Activated T-helper 1 cell treated with anti-CD3 and anti-CD28 coated beads, Interleukin-2, amount 50 U/mL, for 16 hours (primary cell): ENCODE measurements at places on chromosomes 12 and 14.

GRCh38 chr14:104082807-104083206 lies 2.7 kb upstream of the ASPG start:
- no peak for DNase-seq

- DNase-seq = no peak
These were observed 311.8 kb upstream of the TMTC1 start for GRCh38 chr12:30095511-30095910.

GRCh38 chr12:121722511-121722910 lies 10.0 kb downstream of the TMEM120B start:
- no peak for DNase-seq

DNA sequence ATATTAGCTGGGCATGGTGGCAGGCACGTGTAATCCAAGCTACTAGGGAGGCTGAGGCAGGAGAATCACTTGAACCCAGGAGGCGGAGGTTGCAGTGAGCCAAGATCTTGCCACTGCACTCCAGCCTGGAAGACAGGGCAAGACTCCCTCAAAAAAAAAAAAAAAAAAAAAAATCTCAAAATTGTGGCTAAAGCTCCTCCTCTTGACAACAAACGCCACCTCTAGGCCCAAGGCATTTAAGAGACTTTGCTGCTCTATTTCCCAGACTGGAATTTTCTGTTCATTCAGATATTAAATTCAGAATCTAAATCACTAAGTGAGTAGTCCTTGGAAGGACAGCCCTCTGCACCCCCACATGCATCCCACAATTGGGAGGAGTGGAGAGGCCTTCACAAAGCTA lies 1.4 kb downstream of the ZFYVE1 start:
- no peak for DNase-seq

- DNase-seq = no peak
These were observed 100.8 kb downstream of the CCER1 start for GRCh38 chr12:90854136-90854689.
